ENCODE measurements at places on chromosomes 5 and 9. TPM values are rescaled to one million over a fixed set of nuclear protein-coding genes. Genes with fewer than 3 reads are reported as not detected.

The PRLR gene
- not detected for total RNA-seq

The ARHGEF37 gene
- total RNA-seq: 6.9 TPM

- no peak for DNase-seq
These were observed 41.0 kb downstream of the CCNJL start for GRCh38 chr5:160271396-160271795.

The GDNF gene
- 1.0 TPM for total RNA-seq

DNA sequence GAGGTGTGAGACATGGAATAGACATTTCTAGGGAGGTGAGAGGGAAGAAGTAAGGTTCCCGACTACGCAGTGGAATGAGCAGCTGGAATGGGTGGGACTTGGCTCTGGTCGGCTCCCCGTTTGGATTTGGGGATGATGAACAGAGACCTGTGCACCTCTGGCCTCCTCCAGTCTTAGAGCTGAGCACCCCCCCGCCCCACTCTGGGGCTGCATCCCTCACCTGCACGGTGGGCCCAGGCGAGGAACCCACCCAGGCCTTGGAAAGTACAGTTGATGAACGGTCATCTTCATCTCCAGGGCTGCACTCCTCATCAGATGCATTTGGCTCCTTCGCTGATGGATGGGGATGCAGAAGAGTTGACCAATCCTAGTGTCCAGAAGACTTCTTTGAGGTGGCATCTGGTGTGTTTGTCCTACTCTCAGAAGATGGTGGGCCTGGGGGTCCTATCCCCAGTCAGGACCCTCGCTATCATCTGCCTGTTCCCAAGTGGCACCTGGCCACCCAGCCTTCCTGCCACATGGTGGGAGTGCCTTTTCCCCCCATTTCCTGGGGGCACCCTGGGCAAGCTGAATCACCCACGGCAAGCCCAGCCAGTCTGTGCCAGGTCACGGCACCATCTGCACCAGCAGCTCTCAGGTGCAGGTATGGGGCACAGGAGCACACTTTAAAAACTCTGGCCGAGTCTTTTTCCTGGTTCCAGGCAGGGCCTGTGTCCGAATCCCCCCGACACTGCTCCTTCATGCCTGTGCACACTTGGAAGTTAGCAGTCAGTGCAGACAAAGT is 70.5 kb downstream of the GTF3C4 start:
- DNase-seq: no peak

GRCh38 chr5:117701062-117701461 is 1126.4 kb upstream of the SEMA6A start:
- no peak for DNase-seq

DNA sequence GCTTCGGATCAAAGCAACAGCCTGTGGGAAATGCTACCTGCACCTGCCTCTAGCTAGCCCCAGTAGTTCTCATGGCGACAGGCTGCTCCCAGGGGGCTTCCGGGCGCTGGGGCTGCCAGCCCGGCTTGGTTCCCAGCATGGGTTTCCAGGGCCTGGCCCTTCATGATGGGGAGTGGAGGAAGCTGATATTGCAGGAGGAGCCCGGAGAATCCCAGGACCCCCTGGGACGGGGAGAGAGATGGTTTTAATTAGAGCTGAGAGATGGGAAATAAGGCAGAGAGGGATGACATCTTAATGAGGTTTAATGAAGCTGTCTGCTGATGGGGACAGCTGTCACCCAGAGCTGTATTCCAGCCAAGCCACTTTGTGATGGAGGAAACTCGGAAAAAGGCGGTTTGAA is 78.6 kb downstream of the CFAP77 start:
- DNase-seq: no peak

The GDA gene
- total RNA-seq: not detected

DNA sequence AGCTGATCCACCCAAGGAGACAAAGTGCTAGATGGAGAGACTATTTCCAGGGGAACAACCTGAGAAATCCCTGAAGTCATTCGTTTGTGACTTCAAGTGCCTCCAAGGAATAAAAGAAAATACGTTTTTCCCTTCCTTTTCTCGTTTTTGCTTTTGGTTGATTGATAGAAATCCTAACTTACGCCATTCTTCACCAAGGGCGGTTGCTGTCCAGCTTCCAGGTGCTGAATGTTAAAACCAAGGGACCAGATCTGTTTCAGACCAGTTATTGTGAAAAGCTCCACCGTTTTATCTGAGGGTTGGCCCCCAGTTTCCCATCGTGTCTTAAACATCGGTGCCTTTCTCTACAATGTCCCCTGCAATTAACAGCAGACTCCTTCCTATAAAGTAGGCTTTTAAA is 600.7 kb upstream of the SGCD start:
- peak; percentile 11 for DNase-seq

DNA sequence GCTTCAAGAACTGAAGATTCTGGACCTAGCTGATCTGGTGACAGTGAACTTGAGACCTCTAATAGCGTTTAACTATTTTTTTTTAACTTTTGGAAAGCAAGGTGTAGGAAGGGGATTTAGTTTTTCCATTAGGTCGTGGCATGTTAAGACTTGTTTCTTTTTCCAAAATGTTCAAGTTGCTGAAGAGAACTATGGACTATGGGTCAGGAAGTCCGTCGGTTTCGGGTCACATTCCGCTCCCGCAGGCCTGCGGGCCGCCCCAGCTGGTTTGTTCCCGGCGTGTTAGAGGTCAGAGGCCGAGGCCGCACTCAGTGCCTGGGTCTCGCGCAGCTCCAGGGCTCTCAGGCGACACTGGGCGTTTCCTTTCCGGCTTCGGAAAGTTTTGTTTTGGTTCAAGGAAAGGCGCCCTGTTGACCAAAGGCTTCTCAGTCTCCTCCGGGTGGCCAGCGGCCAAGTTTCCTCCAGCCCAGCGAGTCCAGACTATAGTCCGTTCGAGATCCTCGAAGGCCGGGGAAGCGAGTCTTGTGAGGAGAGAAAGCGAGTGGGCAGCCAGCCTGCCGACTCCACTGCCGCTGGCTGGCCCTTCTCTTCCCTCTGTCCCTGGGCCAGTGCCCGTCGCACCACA is 586 bp upstream of the FCHO2 start:
- no peak for DNase-seq

The PGM5 gene
- total RNA-seq: 1.0 TPM

The CTXN3 gene
- not detected for total RNA-seq

The VLDLR gene
- 32.3 TPM for total RNA-seq

GRCh38 chr5:93704996-93705395 is 36.4 kb downstream of the POU5F2 start:
- no peak for DNase-seq

The PCDHB8 gene
- total RNA-seq: 0.17 TPM

The KIF4B gene
- total RNA-seq: not detected

DNA sequence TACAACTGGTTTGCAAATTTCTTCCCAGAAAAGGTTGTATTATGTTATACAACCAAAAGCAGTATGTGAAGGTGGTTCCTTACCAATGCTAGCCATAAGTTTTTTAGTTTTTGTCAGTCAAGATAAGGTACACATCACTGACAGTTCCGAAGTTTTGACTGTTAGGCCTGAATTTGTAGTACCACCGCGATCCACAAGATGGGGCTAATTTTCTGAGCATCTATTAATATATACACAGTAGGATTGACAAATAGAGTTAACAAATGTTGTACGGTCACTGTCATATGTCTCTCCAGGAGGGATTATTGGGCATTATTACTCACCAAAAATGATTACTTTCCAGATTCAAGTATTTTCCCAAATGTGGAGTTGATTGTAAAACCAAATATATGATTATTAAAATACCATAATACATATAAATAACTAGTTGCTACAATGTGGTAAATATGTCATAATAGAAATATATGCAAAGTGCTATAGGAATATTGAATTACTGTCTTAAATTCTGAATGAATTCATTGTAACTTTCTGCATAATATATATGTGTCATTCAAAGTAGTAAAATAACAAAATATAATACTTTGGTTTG is 28.4 kb upstream of the LRRC19 start:
- peak; percentile 41 for DNase-seq

The LOX gene
- 5.9 TPM for total RNA-seq

- no peak for DNase-seq
These were observed 557 bp upstream of the IL3 start for GRCh38 chr5:132059696-132060500.
